Stimulated activated CD8-positive, alpha-beta memory T cell treated with anti-CD3 and anti-CD28 coated beads, Interleukin-4, amount 100 ng/mL, for 4 hours (primary cell): ENCODE measurements at places on chromosomes 11 and 22.

DNA sequence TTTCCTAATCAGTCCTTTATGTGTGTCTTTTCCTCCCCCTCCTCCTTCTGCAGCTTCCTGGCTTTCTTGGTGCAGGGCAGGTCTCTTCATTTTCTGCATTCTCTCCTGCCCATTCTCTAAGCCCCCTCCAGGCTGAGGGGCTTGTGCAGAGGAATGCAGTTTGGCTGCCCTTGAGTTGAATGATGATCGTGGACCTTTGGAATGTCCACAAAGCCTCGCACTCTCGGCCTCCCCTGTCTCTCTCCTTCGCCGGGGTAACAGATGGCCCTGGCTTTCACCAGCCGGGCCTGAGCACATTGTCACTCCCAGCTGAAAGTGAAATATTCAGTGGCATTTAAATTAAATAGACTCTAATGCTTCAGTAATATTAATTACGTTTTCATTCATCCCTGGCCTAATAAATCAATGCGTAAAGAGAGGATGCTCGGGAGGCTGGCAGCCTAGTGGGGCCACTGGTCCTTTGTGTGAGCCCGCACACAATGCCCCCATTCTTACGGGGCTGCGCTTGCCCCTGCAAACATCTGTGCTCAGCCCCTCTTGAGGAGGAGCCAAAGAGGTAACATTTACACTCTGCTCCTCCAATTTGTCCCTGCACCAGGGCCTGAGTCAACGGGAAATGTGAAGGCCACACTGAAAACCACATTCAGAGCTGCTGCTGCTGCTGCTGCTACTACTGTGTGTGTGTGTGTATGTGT, 64.9 kb upstream of the PAX6 start:
- no peak for DNase-seq

DNA sequence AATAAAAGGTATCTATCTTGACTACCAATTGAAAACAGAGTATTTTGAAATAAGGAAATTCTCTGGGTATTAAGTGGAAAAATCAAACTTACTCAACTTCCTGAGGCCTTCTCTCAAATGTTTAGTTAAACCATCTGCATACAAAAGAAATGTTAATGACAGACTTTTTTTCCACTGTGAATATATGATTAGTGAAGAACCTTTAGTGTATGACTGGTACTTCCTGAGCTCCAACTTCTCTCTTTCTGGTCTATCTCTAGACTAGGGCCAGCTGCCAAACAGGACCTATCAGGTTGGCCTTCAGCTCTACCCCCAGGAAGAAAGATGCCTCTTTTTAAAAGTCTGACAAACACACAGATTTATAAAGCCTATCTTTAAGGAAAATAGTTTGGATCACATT, 68.8 kb upstream of the SCUBE2 start:
- no peak for DNase-seq

DNA sequence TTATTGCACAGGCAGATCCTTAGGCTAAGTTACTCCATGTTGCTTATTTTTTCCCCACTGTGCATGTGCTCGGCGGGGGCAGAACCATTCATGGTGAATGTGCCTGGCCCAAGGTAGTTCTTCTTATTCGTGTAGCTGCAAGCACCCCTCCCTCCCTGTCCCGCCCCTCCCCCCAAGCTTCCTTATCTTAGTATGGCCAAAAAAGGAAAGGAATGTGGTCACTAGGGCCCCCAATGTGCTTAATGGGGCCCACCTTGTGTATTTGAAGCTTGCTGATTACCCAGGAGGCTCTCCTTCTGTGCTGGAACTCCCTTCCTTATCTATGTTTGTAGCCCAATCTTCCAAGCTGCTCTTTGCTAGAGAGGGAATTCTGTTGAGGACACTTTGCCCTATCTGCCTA, 1259.7 kb upstream of the RAG2 start:
- DNase-seq = no peak

DNA sequence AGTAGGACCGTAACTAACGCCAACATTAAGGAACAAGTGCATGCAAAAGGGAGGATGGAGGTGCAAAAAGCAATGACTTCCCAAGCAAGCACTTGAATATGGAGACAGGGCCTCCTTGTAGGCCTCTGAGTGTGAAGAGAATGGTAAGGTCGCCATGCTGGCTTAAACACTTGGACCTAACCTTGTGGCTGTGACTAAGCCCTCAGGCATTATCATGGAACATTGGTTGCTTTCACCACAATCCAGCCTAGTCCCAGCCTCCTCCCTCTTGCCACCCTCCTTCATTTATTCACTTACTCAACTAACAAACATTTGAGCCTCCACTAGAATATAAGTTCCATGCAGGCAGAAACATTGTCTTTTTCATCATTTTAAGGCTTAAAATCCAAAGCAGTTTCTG, 11.9 kb upstream of the SYTL2 start:
- no peak for DNase-seq

GRCh38 chr11:7759010-7759409, 37.7 kb downstream of the OR5P2 start:
- DNase-seq = no peak

GRCh38 chr11:100727410-100727809, 40.3 kb downstream of the ARHGAP42 start:
- DNase-seq = no peak

DNA sequence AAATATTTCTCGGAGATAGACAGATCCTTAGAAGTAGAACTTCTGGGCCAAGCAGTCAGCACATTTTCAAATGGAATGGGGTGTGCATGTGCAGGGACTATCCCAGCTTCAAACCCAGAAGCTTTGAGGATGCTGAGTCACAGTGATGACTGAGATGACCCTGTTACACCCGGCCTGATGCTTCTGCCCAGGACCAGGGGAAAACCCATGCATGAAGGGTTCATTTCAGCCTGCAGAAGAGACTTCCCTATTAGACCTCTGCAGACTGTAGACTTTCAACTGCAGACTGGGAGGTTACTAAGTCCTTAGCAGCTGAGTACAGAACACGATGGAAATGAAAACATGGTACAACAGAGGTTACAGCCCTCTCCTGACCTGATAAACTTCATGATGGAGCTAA, 3.6 kb upstream of the OR2AT4 start:
- no peak for DNase-seq

DNA sequence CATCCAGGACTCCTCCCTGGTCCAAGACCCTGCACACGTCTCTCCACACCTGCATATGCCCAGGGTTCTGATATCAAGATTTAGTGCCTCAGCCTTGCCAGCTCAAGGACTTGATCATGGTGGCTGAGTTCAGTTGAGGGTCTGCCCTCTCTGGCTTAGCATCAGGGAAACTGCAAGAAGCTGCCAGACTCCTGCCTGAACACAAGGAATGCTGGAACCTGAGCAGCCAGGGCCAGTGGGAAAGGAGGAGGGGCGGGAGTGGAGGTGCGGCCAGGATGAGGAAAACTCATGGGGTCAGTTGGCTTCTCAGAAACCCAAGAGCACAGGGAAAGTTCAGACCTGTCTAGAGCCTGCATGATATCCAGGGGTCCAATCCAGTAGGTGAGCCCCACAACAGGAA, 546.1 kb downstream of the BUD13 start:
- DNase-seq = no peak

DNA sequence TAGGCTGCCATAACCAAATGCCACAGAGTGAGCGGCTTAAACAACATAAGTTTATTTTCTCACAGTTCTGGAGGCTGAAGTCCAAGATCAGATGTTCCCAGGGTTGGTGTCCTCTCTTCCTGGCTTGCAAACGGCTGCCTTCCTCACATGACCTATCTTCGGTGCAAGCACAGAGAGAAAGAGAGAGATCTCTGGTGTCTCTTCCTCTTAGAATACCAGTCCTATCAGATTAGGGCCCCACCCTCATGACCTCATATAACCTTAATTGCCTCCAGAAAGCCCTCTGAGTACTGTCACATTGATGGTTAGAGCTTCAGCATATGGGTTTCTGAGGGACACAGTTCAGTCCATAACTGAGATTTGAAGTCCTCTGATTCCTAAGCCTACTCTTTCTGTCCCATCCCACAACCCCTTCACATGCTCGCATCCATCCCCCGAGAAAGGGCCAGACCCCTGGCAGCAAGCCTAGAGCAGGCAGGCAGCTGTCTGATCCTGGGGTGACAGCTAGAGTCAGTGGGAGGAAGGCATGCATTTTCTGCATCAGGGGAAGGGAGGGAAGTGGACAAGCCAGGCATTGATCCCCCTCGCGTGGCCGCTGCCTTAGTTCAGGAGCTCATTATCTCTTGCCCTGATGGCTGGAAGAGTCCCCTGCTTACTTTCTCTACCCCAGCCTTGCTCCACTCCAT, 114.1 kb downstream of the FAR1 start:
- no peak for DNase-seq

DNA sequence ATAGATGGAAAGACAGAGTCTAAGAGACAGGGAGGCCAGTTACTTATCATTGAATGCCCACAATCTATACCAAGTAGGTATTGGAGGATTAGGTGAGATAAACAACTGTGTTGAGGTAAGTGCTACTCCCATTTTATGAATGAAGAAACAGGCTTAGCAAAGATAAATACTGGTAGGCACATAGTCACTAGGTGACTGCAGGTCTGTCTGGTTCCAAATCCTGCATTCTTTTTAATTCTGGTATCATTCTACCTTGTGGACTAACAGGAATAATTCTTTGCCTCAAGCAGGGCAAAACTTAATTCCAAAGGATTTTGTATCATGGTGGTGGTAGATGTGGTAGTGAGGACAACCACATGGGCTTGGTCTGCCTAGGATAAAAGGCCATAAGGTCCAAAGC, 28.4 kb downstream of the RNF169 start:
- DNase-seq = no peak

DNA sequence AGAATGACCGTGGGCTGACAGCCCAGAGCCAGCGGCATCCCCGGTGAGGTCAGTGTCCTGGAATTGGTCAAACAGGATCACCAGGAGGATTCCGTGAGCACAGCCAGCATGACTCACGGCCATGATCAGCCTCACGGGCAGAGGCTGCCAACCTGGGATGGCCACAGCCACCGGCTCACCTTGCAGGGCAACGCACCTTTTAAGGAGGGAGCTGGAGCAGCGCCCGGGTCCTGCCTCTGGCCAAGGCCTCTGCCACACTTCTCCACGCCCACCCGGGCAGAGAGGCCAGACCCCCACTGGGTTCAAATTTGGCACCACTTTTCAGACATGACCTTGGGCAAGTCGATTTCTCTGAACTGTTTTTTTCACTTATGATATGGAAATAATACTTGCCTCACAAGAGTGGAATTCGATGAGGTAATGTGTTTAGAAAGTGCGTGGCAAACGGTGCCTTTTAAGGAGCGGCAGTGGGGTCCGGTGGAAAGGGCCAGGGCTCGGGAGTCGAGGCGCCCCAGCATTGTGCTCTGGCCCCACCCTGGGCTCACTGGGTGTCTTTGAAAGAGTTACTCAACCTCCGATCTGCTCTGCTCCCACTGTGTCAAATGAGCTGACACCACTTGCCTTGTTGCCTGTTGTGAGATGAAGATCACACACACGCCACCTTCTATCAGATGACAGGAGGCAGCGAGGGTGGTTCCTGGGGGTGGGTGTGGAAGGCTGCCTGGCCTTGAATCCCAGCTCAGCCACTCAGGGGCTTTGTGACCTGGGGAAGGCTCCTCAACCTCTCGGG, 16.0 kb downstream of the TXN2 start:
- DNase-seq = no peak
